ENCODE measurements at places on chromosomes 12 and 14.

GRCh38 chr12:84922693-84923092, 10.1 kb upstream of the SLC6A15 start:
- DNase-seq = no peak

DNA sequence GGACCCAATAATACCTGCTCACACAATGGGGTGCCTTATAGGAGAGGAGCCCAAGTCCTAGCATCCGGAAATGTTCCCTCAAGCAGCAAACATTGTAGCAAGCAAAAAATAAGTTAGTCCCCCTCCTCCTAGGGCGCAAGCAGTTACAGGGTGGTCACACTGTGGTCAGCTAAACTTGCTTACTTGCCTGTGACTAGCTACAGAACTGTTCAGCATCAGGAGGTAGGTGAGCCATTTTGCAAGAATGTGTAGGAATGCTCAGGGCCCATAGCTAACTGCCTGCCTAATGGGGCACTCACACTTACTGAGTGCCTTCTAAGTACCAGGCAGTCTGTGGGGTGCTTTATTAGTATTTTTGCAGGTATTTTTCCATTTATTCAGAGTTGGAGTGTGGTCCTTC, 154.6 kb upstream of the GRIN2B start:
- no peak for DNase-seq

GRCh38 chr14:35789651-35790050, 19.4 kb downstream of the RALGAPA1 start:
- no peak for DNase-seq

- no peak for DNase-seq
These were observed 30.7 kb downstream of the VWF start for GRCh38 chr12:6093764-6094163.

GRCh38 chr12:122001466-122002209, 20.0 kb upstream of the BCL7A start:
- DNase-seq = no peak

DNA sequence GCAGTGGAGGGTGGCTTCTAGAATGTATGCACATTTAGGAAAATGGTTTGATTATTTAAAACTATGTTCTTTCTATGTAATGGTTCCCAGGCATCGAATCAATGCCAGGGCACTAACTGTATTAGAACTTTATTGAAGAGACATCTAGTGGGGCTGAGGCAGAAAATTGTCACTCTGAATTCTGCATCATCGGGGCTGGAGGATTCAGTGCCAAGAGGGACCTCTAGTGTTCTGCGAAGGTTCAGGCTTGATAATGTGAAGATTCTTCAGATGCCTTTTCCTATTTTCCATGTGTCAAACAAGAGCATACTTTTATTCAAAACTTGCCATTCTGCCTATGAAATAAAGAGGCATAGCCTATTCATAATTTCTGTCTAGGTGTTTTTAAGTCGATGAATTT, 146.3 kb downstream of the CAND1 start:
- DNase-seq = no peak

DNA sequence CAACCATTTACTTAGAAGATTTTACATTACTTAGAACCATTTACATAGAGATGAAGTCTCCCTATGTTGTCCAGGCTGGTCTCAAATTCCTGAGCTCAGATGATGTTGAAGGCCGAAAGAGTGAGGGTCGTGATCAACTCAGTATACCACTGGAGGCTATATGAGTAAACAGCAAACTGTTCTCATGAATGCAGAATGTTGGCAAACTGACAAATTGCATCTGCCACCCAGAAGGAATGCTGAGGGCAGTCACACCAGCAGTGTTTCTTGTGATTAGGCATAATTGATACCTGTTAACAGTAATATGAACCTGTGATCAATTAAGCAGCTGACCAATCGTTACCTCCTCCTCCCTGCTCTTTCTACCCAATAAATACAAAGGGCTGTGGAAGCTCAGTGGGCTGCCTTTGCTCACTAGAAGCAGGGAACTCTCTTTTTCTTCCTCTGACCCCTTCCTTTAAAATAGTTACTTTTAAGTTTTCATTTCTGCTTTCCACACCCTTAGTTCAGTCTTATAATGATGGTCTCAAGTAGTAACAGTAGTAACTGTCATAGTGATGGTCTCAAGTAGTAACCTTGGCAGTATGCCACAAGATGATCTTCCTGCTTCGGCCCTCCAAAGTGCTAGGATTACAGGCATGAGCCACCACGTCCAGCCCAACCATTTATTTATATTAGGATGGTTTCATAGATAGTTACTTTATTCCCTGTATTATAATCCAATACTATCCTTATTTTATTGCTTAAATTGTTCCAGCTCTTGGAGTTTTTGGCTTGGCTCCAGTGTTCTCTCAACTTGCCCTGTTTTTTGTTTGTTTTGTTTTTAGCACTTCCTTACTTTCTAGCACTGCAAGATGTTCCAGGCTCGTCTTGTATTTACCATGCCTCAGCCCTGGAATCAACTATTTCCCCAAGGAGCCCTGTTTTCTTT, 25.8 kb downstream of the LIMA1 start:
- no peak for DNase-seq

- DNase-seq = no peak
These were observed 37.6 kb downstream of the DCP1B start for GRCh38 chr12:1966561-1967226.

GRCh38 chr12:79982086-79983062, 47.5 kb upstream of the PPP1R12A start:
- DNase-seq = no peak

DNA sequence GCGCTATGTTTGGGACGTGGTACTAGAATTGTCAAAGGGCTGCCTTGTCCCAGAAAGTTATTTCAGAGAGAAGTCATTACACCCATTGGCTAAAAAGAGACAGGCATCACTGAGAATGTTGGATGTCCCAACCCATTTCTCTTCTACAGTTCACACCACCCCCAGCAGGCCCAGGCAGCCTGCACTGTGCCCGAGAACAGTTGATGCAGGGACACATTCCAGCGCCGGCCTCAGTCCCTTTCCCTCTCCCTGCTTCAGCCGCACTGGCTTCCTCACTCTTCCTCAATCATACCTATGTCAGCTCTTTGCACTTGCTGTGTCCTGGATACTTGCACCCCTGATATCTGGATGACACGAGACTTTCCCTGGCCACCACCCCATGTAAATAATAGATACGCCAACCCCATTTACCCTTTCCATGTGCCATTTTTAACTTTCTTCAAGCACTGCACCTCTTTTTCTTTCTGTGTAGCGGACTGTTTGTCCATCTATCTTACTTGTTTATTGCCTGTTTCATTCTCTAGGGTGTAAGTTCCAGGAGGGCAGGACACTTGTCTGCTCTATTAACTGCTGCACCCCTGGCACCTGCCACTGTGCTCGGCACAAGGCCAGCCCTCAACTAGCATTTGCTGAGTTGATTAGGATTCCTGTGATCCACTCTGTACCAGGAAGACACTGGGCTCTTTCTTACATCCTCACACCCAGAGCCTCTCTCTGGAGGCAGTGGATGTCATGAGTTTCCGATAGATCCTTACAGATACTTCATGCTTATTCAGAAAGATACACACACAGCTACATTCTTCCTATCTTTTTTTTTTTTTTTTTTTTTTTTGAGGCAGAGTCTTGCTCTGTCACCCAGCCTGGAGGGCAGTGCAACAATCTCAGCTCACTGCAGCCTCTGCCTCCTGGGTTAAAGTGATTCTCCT, 76.6 kb upstream of the CEP83 start:
- DNase-seq = no peak

DNA sequence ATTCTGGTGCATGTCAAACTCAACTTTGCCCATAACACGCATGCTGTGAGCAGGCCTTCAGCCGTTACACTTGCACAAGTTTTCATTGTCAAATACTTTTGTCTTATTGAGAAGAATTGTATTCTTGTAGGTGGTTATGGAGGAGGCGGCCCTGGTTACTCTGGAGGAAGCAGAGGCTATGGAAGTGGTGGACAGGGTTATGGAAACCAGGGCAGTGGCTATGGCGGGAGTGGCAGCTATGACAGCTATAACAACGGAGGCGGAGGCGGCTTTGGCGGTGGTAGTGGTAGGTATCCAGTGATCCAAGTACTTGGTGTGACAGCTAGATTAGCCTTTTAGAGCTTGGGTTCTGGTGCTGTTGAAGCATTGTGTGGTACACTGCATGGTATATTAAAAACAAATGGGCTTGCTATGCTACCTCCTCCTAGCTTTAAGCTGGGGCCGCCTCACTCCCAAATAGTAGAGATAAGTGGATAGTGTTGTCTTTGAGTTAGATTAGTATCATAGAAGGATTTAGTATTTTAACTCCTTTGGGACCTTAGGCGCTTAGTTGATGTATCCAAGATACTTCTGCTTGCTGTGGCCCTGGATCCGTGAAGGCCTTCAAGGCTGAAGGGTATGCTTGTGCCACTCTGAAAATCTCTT, 2.5 kb downstream of the HNRNPA1 start:
- DNase-seq = no peak

GRCh38 chr12:66235626-66236281, 46.7 kb downstream of the IRAK3 start:
- no peak for DNase-seq

DNA sequence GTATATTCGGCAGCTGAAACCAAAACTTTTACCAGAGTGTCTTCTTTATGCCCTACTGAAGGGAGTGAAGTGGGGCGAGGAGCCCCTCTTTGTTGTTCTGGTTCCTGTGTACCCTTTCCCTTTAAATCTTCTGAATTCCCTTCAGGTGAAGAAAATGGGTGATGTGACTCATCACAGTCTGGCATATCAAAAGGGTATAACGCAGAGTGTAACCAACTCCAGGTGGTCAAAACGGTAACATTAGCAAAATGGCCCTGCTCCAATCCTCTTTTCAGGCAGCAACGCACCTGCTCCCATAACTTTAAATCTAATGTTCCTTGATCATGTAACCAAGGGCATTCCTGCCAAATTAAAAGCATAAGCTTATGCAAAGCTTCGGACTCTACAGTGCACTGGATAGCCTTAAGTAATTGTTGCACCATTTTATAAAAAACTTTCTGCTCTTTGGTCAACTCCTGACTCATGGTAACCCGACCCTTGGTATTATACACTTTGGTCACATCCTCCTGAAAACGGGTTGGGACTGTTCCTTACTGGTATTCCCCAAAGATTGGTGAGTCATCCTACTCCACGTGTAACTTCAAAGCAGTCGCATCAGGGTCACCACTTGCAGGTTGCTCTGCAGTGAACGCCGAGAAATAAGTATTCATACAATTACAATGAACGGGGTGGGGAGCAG, 83.1 kb downstream of the KCNMB4 start:
- no peak for DNase-seq

DNA sequence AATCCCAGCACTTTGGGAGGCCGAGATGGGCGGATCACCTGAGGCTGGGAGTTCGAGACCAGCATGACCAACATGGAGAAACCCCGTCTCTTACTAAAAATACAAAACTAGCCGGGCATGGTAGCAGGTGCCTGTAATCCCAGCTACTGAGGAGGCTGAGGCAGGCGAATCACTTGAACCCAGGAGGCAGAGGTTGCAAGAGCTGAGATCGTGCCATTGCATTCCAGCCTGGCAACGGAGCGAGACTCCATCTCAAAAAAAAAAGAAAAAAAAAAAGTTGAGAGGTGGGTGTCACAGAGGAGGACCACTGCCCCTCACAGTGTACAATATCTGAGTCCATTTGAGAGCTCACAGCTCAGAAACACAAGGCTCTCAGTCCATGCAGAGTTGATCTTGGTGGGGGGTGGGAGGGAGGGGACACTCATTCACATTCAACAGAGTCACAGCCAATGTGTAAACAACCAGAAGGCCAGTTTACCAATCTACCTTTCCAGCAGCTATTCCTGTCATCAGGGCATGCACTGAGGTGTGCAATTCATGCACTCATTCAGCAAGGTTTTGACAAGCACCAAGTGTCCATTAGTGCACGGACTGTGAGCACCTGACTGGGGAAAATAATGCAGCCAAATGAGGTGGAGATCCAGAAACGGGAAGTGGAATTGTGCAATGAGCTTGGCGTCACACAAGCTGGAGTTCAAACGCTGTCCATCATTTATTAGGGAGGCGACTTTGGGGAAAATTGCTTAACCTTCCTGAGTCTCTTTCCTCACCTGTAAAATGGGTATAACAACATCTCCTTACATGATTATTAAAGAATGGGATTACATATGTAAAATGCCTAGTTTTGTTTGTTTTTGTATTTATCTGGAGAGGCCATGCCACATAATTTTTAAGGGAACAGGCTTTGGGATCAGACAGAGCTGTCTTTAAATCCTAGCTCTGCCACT, 4.4 kb upstream of the EIF5 start:
- DNase-seq = no peak

- DNase-seq = peak; percentile 46
These were observed at the start of gene CD4 for GRCh38 chr12:6788972-6789924. Gene CD4 (plus strand): TSS chr12:6789528. CDS start chr12:6800139, 10,611 bp downstream.

DNA sequence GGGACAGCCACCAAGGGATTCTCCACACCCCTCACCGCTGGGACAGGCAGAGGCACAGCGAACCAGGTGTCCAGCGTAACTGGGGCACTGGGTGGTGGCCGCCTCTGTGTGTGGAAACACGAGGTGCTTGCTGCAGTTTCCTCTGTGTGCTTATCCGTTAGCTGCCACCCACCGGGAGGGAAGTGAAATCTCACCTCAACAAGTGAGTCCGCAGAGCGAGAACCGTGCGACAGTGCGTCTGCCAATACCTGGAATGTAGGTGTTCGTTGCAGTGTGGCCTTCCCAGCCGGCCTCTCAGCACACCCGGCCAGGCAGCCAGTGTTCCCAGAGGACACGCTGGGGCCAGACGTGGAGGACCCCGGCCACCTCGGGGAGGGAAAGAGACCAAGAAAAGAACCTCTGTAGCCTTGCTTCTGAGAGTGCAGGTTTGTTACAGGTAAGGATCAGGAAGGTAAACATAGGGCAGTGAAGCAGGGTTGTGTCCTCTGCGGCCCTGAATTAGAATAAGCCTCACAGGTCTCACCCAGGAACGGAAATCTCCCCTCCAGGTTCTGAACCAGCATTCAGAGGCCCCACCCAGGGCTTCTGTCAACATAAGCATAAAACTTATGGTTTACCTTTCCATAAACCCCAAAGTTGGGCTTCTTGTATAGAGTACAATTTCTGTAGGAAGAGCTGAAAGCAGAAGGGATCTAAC, 1.5 kb downstream of the BCL2L14 start:
- peak; percentile 12 for DNase-seq

DNA sequence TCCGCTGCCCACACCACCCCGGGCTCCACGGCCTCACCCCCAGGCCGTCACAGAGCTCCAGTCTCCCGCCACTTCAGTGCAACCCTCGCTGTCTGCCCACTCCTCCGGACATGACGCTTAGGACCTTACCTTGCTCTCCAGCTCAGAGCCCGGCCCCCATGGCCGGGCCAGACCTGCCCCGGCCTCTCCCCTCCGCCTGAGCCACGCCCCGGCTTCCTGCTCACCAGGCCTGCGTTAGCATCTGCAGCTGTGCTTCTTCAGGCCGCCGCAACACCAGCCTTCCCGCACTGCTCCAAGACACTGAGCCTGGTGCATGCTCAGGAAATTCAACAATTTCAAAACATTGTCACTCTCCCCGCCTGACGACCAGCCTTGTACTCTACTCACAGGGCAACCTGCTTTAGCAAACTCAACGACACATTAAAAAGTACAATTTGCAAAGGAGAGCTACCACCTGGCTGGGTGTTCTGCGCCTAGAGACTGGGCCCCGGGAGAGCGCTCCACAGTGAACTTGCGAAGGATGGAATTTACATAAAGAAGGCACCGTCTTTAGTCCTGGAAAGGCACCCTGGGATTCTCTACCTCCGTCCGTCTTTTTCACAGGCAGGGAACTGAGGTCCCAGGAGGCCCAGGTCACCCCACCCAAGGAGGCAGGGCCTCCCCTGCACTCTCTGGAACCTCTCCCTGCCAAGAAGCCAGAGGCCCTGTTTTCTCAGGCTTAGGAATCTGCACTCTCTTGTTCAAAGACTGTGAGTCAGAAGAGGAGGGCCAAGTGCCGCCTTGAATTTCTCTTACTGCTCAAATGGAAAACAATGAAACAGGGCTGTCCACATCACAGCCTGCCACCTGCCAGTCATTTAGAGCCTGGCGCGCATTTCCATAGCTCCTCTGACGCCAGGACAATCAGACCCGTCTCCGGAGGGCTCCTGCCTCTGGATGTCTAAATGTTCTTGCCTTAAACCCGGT, 51.3 kb downstream of the STX2 start:
- DNase-seq = no peak

Measured in stimulated activated CD4-positive, alpha-beta T cell treated with anti-CD3 and anti-CD28 coated beads, Interleukin-15, amount 100 ng/mL, for 1 hour (primary cell).